Fibroblast of skin of left biceps (primary cell): ENCODE measurements at places on chromosomes 4 and X.

- no peak for DNase-seq
Observed at GRCh38 chr4:86856896-86857295, 7.7 kb upstream of the SLC10A6 start.

DNA sequence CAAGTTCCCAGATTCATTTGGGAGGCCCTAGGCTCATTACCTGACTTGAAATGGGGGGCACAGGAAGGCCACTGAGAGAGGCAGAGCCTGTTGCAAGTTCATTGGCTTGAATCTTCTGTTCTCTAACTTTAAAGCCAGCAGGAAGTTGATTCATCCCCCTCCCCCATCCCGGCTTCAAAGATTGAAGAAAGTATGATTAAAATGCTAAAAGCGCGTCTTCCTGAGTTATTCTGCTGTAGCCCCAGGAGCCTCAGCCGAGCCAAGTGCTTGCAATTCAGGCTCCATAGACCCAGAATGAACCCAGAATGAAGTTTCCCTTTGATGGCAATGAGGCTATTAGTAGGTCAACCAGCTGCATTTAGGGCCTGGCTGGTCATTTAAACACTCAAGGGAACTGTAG is 14.7 kb downstream of the CHST7 start:
- DNase-seq, result peak; percentile 46

GRCh38 chr4:138841343-138841742 is 174.2 kb upstream of the NOCT start:
- no peak for DNase-seq

- no peak for DNase-seq
Observed at GRCh38 chr4:73055241-73055897, 14.1 kb downstream of the COX18 start.

DNA sequence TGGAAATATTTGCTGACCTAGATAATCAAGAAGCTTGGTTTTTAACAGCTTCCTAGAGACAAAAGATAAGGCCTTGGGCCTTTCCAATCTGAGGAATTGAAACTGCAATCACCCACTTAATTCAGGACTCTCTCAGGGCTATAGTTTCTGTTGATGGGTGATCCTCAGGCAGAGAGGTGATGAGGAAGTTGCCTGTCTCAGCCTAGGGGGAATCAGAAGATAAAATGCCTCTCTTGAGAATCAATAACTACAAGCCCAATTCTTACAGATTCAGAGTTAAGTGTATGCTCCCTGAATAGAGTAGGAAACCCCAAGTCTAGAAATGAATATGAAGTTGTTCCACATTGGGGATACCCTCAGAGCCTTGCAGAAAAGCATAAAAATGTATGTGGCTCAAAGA is 45.5 kb downstream of the NFKB1 start:
- DNase-seq, result no peak

- no peak for DNase-seq
Observed at GRCh38 chrX:74540635-74541249, 73.7 kb downstream of the RLIM start.
